ENCODE measurements at places on chromosomes 7 and 10. TPM values are rescaled to one million over a fixed set of nuclear protein-coding genes. Genes with fewer than 3 reads are reported as not detected.

TCAF2 gene
- total RNA-seq, result 26.8 TPM

FFAR4 gene
- not detected for total RNA-seq

DNAJC12 gene
- 1.1 TPM for total RNA-seq

SLC18A2 gene
- total RNA-seq, result not detected

CUTC gene
- total RNA-seq, result 22.7 TPM

ARHGEF35 gene
- total RNA-seq, result 7.2 TPM

IGFBP1 gene
- total RNA-seq, result not detected

COL26A1 gene
- total RNA-seq, result not detected

ABCB4 gene
- not detected for total RNA-seq

LFNG gene
- total RNA-seq, result 99.9 TPM

CRTAC1 gene
- total RNA-seq, result not detected

COBL gene
- not detected for total RNA-seq

ADAM22 gene
- 1.6 TPM for total RNA-seq
